Stimulated activated CD4-positive, alpha-beta T cell treated with anti-CD3 and anti-CD28 coated beads, Interleukin-1b, Interleukin-23, amount 100 ng/mL, for 48 hours (primary cell): ENCODE measurements at places on chromosomes 3 and 15.

GRCh38 chr3:172213200-172213599 lies 173.8 kb downstream of the FNDC3B start:
- peak; percentile 39 for DNase-seq

- no peak for DNase-seq
These were observed 185.3 kb upstream of the FEZF2 start for GRCh38 chr3:62558549-62559112.

DNA sequence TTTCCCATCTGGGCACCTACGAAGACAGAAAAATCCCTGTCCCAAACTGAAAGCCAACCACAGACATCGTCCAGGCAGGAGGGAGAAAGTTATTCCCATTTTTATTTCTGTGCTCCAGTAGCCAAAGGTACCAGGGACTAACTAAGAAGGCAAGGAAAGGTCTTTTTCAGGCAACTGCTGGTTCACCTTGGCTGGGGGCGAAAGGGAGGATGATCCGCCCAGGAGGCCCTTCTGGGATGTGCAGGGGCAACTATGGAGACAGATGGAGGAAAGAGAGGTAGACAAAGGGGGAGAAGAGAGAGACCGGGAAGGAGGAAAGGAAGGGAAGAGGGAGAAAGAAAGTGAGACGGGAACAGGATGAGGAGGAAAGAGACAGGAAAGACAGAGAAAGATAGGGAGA lies 13.3 kb downstream of the WNT5A start:
- no peak for DNase-seq

DNA sequence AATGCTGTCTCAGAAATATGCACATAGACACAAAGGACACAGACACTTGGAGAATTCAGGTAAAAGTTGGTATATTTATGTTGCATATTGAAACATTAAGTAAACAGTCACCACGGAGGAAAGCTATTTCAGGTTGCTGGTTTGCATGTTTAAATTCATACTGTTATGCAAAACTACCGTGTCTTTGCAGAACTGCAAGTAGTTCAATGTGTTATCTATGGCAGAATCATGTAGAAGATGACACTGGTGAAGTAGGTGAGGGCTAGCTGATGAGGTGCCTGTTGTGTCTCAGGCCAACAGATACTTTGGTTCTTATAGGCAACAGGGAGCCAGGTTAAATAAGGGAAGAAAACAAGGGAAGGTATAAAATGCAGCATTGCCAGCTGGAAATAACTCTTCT lies 511.3 kb downstream of the DIPK2A start:
- no peak for DNase-seq
